Activated CD4-positive, alpha-beta T cell treated with anti-CD3 and anti-CD28 coated beads for 24 hours (primary cell): ENCODE measurements at places on chromosomes 13 and 19.

- DNase-seq, result no peak
These were observed 204.8 kb upstream of the ZNF536 start for GRCh38 chr19:30167206-30167868.

DNA sequence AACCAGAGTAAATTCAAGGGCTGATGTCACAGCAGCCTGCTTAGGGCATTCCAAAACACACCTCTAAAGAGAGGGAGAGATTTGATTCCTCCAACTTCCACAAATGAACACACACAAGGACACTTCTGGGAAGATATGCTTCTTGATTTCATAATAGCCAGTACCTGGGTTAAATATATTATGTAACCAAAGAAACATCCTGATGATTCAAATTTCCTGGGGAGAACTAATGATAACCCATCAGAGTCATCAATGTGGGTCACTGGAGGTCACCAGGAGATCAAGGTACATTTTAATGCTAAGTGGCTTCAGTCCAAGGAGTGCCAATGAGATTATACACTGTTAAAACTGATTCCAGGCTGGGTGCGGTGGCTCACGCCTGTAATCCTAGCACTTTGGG lies 54.0 kb upstream of the DOCK9 start:
- DNase-seq, result no peak

- no peak for DNase-seq
These were observed 117.8 kb downstream of the RAB20 start for GRCh38 chr13:110443622-110444225.

GRCh38 chr19:17504030-17504429 lies 7.4 kb upstream of the PGLS start:
- no peak for DNase-seq

GRCh38 chr13:41649659-41650058 lies 192.3 kb downstream of the RGCC start:
- DNase-seq, result no peak

- DNase-seq, result no peak
These were observed 546 bp downstream of the UBXN6 start for GRCh38 chr19:4456843-4457653.

DNA sequence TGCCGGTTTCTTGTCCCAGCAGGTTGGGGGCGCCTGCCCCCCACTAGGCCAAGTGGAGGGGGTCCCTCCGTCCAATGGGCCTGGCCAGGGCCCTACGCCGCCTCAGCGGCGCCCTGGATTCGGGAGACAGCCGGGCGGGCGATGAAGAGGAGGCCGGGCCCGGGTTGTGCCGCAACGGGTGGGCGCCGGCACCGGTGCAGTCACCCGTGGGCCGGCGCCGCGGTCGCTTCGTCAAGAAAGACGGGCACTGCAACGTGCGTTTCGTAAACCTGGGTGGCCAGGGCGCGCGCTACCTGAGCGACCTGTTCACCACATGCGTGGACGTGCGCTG lies 6.2 kb downstream of the KCNJ14 start:
- DNase-seq, result no peak

DNA sequence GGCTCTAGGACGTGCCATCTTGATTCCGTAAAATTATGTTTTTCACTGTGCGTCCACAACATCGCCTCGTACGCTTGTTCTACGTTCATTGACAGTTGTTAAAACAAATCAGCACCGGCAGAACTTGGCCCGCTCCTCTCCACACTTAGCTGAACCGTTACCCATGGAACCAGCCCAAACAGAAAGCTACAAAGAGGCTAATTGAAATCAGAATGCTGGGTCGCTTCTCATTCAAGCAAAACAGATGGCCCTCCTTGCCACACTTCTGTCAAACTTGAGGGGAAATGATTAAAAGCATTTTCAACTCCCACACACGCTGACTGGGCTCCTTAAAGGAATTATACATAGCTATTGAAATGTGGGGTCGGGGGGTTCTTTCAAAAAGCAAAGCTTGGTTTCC lies 71.6 kb downstream of the TM9SF2 start:
- no peak for DNase-seq
